NCI-H524 (cell line): ENCODE measurements at places on chromosomes 7 and 10.
A peak's percentile ranks its signal among the peaks of the same experiment; 100 is the strongest.

DNA sequence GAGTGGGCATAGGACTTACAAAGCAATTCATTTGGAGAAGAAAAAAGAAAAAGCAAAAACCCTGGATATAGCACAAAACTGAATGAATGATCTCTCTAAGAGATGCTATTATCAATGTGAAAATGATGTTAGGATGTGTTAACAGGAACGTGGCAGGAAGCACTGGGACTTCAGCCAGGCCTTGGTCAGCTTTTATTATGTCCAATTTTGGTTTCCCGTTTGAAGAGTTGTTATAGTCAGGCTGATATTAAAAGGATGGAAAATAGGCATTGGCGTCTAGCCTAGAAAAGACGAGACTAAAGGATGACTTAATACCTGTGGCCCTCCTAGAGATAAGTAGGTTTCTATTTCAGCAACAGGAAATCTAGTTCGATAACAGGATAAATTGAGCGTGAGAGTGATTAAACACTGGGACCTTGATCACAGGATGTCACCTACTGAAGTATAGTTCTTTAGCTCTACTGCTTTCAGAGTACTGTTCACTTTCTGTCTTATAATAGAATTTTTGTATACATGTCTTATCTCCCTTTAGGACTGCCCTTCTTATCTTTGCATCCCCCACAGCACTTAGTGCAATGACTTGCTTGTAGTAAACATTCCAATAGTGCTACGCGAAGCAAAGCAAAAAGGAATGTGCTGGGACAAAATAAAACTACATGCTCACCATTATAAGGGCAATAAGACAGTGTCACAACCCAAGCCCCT is 99.8 kb upstream of the AGBL3 start:
- no peak for DNase-seq

- no peak for DNase-seq
These were observed 116.6 kb upstream of the GALNT17 start for GRCh38 chr7:71015252-71015900.

DNA sequence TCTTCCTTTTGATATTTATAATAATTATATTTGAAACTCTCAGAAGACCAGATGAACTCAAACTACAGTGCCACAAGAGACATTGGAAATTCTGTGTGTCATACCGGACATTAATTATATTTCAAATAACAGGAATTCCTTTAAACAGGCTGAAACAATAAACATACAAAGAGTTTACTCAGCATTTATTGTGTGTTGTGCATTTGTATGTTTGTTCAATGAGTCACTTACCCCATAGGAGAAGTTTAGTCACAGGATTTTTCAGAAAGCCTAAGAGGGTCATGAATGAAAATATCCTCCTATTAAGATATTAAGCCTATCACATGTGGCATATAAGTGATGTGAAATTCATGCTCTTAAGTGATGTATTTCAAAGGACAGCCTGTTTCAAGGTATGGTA is 566.8 kb downstream of the CNTNAP2 start:
- no peak for DNase-seq

- no peak for DNase-seq
These were observed 103.5 kb upstream of the NANOS1 start for GRCh38 chr10:118926072-118926417.

GRCh38 chr7:2128601-2129322 is 104.0 kb downstream of the MAD1L1 start:
- no peak for DNase-seq

DNA sequence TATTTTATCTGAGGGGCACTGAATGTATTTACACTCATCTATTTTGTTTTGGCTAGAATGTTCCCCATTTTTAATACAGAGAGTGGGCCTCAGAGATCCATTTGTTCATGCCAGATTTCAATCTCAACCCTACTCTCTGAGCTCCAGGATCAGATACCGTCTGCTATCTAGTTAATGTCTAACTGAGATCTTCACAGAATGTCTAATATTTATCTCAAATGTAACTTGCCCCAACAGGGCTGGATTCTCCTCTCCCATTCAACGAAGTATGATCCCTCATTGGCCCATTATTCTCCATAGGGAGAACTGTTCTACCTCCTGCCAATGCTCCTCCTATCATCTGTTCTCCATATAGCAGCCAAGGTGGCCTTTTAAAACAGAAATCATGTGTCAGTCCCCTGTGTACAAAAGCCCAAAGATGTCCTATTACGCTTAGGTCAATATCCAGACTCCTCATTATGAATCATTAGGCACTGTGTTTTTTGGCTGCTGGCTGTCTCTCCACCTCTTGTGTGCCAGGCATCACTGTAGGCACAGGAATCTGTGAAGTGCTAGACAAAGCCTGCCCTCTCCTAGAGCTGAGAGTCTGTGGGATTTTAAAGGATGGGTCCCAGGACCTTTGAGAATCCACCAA is 169.3 kb upstream of the AGK start:
- DNase-seq: no peak

GRCh38 chr7:86814661-86815379 is 171.1 kb downstream of the GRM3 start:
- peak; percentile 57 for DNase-seq

GRCh38 chr10:44832595-44833390 is 78.3 kb upstream of the TMEM72 start:
- DNase-seq: no peak

DNA sequence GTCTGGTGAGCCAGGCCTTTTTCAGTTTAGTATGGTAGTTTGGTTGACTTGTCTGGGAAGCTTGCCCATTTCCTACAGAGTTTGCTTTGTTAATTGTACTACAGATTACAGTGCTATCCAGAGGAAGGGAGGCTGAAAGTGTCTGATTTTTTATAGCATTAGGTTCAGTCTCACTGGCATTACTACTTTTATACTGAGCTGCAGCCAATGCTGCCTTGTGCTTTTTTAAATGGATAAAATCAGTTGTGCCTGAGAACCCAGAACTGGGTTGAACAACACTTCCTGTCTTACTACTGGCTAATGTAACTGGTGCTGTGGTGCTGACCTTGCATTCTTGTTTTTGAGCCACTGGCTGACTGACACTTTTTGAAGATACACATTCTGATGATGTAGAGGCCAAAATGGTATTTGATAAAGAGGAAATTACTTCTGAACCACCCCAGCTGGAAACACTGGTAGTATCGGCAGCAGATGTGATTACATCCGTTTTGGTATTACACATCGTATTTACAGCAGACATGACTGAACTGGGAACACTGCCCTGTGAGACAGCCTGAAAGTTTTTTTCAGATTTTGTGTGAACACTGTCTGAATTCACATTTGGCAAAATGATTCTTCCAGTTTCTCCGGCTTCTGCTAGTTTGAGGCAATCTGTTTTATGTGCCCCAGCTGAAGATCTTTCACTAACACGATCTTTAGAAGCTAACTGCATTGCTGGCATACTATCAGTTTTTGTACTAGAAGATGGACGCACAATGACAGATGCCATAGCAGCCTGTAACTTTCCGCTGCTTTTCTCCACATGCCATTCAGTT is 74.1 kb downstream of the NRBF2 start:
- DNase-seq: no peak

GRCh38 chr7:18457832-18458231 is 37.7 kb upstream of the HDAC9 start:
- DNase-seq: no peak

GRCh38 chr7:19957664-19958063 is 184.2 kb upstream of the TMEM196 start:
- no peak for DNase-seq

DNA sequence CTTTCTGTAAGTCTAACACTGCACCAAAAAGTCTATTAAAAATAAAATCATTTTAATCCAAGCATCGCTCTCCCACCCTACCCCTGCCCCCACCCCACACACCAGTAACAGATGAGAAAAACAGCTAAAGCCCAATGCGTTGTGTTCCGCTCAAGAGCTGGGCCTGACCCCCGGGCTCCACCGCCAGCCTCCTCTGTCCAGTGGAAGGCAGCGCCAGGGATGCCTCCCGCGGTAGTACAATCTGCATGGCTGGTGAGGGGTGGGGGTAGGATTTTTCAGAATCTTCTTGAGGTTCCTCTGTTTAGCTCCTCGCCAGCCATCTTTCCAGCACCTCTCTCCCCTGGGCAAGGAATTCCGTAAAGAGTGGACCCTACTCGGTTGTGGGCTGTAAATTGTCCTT is 12.1 kb downstream of the THSD7A start:
- no peak for DNase-seq

- peak; percentile 0 for DNase-seq
These were observed 58.3 kb downstream of the ZNF518A start for GRCh38 chr10:96188421-96188820.

DNA sequence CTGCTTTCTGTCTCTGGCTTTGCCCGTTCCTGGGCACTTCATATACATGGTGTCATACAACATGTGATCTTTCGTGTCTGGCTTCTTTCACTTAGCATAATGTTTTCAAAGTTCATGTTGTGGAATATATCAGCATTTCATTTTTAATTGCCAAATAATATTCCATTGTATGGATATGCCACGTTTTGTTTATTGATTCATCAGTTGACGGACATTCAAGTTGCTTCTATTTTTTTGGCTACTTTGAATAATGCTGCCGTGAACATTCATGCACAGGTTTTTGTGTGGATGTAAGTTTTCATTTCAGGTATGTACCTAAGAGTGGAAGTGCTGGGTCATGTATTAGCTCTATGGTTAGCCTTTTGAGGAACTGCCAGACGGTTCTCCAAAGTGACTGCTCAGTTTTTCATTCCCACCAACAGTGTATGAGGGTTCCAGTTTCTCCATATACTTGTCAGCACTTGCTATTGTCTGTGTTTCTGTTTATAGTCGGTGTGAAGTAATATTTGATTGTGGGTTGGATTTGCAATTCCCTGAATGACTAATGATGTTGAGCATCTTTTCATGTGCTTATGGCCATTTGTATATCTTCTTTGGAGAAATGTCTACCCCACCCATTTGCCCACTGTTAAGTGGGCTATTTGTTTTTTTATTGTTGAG is 401.4 kb upstream of the GALNT17 start:
- DNase-seq: no peak

GRCh38 chr10:110156046-110156445 is 51.4 kb upstream of the MXI1 start:
- DNase-seq: no peak

DNA sequence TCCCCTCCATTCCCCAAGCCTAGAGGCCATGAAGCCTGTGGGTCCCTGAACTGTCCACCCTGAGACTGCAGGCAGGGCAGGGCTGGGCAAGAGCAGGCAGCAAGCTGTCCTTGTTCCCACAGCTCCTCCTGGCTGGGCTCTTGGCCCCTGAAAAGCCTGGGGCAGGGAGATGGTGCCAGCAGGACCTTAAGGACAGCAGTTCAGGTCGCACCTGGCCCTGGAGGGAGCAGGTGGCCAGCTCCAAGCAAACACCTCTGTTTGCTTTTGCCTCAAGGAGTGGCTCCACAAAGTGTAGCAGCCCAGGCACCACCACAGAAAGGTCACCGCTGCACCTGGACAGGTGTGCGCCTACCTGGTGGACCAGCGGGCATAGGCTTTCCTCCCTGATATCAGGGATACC is 5.2 kb downstream of the RET start:
- no peak for DNase-seq

DNA sequence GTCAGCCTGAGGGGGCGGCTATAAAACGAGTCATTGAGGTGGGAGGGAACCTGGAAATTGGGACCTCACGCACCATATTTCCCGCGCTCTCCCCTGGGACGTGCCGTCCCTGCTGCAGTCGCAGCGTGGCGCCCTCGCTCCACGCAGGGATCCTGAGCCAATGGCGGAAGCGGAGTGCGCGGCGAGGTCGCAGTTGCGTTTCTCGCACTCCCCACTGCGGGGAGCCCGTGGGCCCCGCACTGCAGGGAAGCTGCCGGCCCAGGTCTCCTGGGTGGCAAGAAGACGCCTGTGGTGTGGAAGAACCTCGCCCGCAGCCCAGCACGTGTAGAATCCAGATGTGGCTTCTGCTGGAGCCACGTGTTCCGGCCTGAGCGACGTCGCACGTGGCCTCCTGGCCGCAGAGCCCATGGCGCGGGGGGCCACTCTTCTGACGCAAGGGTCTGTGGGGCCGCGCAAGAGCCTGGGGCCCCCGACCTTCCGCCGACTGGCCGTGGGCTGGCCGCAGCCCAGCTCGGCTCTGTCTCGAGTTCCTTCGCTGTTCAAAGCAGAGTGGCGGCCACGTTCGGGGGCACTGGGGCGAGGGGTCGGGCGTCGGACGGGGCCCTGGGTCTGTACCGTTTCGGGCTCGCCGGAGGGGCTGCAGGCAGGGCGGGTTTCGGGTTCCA is 26.4 kb downstream of the HIF1AN start:
- DNase-seq: peak; percentile 67

DNA sequence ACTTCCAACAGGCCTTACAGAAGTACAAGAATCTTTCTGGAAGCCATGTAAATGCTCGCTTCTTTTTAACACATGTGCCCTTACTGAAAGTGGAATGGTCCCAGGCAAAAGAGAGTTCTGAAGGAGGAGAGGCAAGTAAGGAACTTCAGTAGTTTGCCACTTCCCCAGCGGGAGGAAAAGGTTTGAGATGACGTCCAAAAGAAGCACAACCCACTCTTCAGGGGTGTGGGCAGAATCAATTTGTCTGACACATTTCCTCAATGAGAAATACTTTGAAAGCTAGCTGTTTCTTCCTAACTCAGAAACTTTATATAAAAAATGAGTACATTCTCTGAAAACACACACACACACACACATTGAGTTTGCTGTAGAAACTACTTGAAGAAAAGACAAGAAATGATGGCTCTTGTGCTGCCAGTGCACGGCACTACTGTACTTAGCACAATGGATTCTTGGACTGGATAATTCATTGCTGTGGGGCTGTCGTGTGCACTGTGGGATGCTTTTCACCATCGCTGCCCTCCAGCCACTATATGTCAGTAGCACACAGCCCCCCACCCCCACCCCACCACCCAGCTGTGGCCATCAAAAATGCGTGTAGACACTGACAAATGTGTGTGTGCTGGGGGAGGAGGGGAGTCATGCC is 183.0 kb downstream of the SRPK2 start:
- DNase-seq: no peak

DNA sequence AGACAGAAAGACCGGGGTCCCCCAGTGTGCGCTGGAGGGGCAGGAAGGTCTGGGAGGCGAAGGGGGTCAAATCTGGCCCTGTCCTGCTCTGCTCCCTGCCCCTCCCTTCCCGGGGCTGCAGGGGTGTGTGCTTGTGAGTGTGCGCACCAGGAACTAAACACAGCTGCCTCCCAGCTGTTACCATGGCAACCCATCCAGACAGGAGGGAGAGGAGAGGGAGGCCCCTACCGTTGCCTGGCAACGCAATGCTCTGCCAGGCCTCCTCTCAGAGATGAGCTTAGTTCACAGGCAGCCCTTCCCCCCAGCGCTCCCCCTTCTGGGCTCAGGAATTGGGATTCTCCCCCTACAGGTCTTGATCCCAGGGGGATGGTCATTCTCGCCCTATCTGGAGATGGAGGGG is 6.1 kb downstream of the NYAP1 start:
- peak; percentile 98 for DNase-seq
